Non-pigmented ciliary epithelial cell (primary cell): ENCODE measurements at places on chromosomes 7 and 10.

DNA sequence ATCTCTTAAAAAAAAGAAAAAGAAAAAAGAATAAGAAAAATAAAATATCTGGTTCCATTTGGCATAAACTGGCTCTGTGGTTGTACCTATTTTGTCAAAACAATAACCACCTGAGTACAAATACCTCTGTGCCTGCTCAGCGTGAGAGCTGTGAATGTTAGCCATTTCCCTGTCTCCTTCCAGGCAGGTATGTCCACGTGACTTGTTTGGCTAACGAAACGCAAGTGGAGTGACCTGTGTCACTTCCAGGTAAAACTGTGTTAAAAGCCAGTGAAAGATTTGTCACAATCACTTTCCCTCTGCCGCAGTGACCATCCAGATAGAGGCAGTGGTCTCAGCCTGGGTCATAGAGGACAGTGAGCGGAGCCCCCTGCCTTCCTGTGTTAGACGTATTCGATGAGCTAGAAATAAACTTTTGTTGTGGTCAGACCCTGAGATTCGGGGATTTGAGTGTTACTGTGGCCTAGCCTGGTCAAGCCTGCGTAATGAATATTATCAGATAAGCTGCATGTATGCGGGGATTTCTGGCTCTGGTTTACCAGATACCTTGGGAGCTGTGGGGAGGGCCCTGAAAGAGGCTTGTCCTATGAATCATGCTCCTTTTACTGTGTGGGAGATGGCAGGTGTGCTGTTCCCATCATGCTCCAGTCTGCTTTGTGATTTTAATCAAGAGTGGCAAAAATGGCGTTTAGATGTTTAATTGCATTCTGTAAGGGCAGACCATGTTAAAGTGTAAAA, 3.8 kb downstream of the PTER start:
- peak; percentile 28 for DNase-seq

DNA sequence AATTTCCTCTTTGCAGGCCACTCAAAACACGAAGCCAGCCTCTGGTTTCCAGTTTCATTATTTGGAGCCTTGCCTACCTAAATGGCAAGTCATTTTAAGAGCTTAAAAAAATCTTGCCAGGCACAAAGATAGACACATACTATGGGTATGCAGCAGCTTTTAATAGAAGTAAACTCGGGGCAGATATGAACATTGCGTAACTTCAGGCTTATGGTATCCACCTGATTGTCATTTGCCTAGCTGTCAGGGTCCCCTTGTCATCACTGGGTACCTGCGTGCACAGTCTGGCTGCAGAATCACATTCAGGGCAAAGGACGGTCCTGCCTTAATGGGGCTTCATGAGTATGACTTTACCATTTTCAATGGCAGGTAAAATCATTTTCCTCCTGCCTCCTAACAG, 466.1 kb upstream of the NRP1 start:
- no peak for DNase-seq

- no peak for DNase-seq
Observed at GRCh38 chr7:99766484-99767099, 17.4 kb downstream of the CYP3A4 start.

GRCh38 chr10:123614888-123615287, 51.3 kb upstream of the GPR26 start:
- no peak for DNase-seq

DNA sequence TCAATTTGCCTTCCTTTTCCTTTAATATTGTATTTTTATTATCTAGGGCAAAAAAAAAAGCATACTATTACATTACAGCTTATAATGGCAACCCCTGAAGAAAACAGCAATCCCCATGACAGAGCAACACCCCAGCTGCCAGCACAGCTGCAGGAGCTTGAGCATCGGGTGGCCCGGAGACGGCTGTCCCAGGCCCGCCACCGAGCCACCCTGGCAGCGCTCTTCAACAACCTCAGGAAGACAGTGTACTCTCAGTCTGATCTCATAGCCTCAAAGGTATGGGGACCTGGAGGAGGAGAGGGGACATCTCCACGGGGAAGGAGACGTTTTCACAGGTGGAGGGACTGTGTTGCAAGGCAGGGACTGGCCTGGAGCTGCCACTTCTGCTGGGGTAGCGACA, 6.8 kb downstream of the STRA8 start:
- DNase-seq: no peak
